ENCODE measurements at places on chromosomes 6 and 20. TPM values are rescaled to one million over a fixed set of nuclear protein-coding genes. Genes with fewer than 3 reads are reported as not detected.

DNA sequence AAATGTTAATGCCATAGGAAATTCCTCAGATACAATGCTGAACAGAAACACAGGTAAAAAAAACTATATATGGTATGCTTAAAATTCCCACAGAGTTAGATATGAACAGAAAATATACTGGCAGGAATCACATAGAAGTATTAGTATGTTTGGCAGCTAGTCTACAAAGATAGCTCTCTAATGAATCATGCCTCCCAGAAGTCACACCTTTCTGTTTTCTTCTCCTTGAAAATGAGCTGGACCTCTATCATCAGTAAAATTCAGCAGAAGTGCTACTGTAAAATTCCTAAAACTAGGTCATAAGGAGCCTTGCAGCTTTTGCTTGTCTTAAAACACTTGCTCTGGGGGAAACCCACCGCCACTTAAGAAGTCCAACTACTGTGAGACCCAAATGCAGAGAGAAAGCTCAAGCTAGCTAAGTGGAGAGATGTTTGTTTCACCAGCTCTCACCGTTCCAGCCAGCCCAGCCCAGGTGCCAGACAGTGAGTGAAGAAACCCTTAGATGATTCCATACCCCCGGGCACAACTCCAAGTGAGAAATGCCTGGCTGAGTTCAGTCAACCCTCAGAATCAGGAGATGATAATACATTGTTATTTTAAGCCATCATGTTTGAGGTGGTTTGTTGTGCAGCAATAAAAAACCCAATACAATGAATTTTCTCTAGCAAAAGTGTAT, 43.0 kb downstream of the TSPYL4 start:
- DNase-seq = no peak

- no peak for DNase-seq
These were observed 33.9 kb upstream of the FBXO9 start for GRCh38 chr6:53031281-53031680.

DNA sequence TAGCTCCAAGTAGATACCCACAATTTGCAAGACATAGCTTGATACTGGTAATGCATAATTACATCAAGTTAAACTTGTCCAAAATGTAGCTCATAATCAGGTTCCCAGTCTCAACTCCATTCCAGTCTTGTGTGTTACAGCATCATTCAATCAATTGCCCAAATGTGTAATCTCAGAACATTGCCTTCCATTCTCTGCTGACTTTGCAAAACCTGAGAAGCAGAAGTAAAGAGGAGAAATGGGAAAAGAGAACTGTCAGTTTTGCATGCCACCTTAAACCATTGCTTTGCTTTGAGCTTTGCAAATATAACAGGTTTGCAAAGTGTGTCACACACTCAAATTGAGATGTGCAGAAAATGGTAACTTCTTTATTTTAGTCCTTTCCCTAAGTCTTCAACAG, 40.3 kb upstream of the CNKSR3 start:
- no peak for DNase-seq

GRCh38 chr6:167721291-167721690, 105.4 kb upstream of the AFDN start:
- no peak for DNase-seq

The TMEM151B gene
- 0.94 TPM for polyA plus RNA-seq

Measured in renal pelvis (tissue), 12 donors.